ENCODE measurements at places on chromosomes 2 and 18.

- DNase-seq = no peak
Observed at GRCh38 chr2:32711219-32711618, 83.4 kb downstream of the TTC27 start.

- no peak for DNase-seq
Observed at GRCh38 chr2:85032621-85033020, 61.7 kb downstream of the KCMF1 start.

- no peak for DNase-seq
Observed at GRCh38 chr2:18404708-18405107, 155.7 kb downstream of the RDH14 start.

DNA sequence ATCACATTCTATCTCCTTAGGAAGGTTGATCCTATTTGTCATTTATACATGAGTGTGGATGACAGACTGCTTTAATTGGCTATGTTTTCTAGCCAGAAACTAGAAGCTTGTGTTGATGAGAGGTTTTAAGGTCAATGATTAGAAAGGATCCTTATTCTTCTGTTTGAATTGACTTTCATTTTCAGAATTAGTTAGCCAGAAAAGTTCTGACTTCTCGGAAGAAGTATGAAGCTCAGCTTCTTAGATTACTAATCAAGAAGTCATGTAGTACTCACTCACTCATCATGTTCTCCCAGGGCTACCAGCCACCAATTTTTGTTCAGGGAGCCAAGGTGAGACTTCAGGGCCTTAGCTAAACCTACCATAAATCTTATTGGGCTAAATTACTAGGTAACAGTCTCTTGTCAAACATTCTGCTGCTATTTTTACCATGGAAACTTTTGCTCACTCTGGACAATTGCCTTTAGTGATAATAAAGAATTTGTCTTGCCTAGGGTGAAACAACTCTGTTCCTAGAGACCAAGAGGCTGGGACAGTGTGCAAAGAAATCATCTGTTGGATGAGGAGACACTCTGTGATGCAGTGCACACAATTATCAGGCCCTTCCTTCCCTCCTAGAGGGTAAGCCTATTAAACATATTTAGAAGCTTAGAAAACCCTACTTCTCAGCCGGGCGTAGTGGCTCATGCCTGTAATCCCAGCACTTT, 111.6 kb upstream of the DNMT3A start:
- no peak for DNase-seq

DNA sequence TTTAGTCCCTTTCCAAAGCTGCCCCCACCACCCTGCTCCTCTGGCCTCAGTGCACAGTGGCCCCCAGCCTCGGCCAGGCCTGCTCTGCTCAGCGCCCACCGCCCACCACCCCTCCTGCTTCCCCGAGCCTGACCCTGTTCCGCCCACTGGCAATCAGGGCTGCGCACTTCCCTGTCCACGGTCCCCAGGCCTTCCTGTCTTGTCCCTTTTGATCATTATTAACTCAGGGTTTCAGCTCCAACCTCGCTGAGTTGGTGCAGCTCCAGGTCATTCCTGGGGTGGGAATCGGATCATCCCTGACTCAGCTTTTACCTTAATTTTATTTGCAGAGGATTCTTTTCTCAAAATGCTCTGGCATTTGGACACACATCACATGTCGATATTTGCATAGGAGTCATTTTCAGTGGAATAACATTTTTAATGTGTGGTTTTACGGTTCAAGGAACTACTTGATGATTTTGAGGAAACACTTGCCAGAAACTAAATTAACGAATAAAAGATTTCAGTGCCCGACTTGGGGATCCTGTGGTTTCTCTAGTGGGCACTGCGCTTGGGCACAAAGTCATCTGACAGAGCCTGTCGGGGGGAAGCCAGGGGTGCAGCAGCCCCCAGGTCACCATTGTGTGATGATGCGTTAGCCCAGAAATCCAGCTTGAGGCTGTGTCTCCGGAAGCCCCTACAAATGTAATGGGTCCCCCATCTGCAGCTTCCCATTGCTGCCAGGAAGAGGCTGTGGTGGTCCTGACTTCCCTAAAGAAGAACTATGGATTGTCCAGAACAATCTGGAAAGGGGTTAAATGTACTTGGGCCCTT, 1.0 kb upstream of the ESPNL start:
- no peak for DNase-seq

DNA sequence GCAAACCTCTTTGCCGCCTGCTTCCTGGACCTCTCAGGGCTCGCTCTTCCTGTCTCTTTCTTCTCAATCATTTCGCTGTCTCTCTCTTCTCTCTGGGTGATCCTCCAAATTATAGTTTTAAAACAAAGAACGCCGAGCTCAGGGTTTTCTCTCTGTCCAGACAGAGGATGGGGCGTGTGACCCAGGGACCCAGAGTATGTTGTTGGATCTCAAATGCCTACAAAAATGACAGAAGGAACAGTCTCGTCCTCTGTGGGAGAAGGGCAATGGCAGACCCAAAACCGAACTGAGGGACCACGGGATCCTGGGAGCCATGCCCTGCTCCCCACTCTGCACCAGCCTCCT, 88.5 kb downstream of the EIPR1 start:
- no peak for DNase-seq

DNA sequence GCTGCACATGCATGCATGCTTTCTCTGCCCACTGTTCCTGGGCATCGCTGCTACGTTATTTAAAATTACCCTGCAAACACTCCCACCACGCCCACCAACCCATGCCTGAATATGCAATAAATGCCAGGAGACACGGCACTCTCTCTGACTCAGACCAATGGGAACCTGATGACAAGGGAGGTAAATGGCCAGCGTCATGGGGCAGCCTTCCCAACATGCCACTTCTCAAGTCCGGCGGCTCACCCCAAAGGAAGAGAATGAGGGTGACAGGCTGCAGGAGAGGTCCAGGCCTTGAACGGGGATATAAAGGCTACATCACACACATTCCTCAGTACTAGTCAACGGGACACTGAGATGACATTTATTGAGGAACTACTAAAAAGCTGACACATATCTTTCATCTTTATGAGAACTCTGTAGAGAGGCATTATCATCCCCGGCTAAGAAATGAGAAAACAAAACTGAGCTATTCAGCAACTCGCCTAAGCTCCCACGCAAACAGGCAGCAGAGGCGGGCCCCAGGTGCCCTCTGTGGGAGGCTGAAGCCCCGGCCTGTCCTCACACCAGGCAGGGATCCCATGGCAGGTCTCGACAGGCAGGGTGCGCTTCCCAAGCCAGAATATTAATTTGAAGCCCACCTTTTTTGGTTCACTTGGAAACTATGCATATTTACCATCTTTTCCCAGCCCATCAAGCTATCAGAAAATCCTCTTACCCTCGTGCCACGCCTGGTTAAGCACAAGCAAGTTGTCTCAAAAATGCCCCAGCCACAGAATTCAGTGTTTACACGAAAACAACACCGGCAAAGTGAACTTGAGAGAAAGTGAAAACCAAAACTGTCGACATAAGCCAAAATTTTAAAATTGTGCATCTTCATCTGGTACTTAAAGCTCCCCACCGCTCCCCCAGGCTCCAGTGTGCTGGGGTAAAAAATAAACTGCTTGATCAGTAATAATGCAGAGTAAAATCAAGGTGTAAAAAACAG, 166.3 kb downstream of the HDAC4 start:
- DNase-seq = no peak

- DNase-seq = no peak
Observed at GRCh38 chr2:132670496-132671150, 618 bp upstream of the LYPD1 start.

DNA sequence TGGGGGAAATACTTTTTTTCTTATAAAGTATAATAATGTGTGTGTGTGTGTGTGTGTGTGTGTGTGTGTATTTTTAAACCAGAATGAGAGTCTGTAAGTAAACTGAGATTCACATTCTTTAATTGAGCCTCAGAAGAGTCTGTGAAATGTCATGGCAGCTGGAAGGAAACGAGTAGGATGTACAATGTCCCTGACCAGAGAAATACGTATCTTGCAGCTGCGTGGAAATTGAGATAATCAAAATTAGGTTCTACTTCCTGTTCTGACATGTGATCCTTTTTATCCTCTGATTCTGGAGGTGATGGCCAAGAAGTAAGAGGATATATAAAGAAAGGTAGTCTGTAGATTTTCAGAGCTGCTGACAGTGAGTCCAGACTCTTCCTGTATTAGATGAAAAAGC, 50.0 kb downstream of the SH3RF3 start:
- no peak for DNase-seq

DNA sequence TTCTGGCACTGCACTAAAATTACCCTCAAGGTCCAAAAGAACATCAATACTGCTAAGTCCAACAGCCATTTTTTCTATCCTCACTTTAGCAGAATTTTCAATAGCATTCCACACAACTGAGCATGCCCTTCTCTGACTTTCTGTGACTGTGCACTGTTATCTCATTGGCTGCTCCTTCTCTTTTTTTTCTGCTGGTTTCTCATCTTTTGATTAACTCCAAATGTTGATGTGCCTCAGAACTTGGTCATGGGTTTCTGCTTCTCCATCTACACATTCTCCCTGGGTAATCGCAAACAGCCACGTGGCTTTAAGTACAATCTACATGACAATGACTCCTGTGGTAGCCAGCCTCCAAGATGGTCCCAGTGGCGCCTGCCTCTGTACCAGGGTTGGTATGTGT, 75.0 kb upstream of the CD226 start:
- no peak for DNase-seq

GRCh38 chr2:218329826-218330593, 26.6 kb upstream of the CATIP start:
- DNase-seq = no peak

GRCh38 chr18:22961156-22961555, 28.0 kb downstream of the RBBP8 start:
- DNase-seq = no peak

GRCh38 chr2:198314559-198315153, 510.3 kb downstream of the PLCL1 start:
- DNase-seq = peak; percentile 26

GRCh38 chr18:11553098-11553940, 56.1 kb upstream of the SLC35G4 start:
- DNase-seq = no peak

GRCh38 chr2:42096869-42097591, 49.2 kb downstream of the PKDCC start:
- DNase-seq = no peak

DNA sequence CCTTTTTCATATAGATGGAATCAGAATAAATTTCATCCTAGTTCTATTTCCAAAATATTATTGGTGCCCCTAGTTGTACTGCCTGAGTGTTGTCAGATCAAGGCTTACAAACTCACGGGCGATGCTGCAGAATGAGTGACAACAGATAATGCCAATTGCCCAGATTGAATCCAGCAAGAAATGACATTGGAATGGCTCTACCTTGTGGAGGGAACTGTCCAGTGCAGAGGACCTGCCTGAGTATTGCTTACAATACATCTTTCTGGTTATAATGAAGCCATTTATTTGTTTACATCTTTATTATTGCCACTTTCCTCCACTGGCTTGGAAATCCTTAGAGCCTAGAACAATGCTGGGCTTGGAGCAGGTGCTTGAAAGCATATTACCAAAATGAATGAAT, 7.8 kb upstream of the IL1R2 start:
- DNase-seq = no peak

GRCh38 chr2:239758279-239758877, 266.8 kb downstream of the NDUFA10 start:
- DNase-seq = no peak

DNA sequence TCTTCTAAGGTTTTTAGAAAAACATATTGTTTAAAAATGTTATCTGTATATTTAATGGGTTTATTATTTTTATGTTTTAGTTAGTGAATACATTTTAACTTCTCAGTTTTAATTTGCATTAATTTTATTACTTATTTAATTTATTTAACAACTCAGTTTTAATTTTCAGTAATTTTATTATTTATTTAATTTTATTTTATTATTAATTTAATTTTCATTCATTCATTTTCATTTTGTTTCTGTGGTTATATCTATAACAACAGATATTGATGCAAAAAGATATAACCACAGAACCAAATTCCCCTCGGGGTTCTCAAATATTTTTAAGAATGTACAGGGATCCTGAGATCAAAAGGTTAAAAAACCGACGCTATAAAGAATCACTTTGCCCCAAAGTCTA, 23.0 kb downstream of the FAM237A start:
- DNase-seq = no peak

- no peak for DNase-seq
Observed at GRCh38 chr2:176172895-176173566, 15.4 kb upstream of the HOXD1 start.

DNA sequence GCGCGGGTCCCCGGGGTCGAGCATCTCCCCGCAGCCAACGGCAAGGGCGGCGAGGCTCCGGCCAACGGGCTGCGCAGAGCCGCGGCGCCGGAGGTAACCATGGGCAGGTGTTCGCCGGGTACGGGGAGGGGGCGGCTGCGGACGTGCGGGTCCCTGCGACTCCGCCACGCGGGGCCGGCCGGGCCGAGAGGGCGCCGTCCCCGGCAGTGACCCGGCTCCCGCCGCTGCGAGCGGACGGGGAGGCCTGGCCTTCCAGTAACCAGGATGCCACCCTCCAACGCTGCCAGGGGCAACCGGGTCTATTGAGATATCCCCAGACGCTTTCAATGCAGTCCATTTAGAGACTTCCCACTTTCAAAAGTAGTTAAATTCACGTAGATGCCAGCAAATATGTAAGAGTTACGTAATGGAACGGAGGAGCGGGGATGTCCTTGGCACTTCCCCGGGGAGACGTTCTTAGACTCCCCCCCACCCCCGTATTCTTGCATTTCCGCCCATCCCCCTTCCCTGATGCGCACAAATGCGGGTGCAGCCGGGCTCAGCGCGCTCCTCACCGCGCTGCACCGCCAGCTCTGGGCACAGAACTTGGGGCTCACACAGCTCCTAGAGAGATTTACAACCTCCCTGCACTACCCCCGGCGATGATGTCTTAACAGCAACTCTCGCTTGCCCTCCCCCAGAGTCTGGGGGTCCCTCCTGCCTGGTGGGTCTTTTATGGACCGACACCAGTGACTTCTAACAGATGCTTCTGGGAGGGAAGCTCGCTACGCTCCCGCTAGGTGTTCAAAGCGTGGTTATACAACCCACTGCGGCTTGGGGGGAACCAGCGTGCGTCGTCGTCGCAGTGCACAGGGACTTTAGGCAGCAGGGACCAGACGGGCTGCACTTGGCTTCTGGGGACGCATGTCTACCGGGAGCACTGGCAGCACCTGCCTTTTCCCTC, 657 bp downstream of the SGPP2 start:
- no peak for DNase-seq

GRCh38 chr2:202488671-202489070, 112.5 kb downstream of the BMPR2 start:
- DNase-seq = no peak
